ENCODE measurements at places on chromosomes 7 and 10. TPM values are rescaled to one million over a fixed set of nuclear protein-coding genes. Genes with fewer than 3 reads are reported as not detected.

DNA sequence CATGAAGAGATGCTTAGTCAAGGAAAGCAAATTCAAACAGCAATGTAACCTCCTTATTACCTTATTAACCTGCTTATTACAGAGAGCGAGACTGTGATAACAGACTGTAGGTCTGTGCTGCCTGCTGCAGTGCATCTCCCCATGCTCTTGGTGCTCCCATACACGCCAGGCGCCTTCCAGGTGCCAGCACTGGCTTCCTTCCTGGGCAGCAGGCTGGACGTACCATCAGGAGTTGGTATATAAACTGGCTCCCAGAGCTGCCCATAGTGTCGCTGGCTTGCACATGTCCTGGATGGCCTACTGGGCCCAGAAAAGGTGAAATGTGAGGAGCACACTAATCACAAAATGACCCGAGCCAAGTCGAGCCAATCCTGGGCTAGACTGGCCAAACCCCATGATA is 13.5 kb downstream of the ATP6V0E2 start:
- DNase-seq: no peak

The GHRHR gene
- 0.32 TPM for polyA plus RNA-seq

The ABCB1 gene
- polyA plus RNA-seq: 19.3 TPM

- peak; percentile 89 for DNase-seq
Measured at GRCh38 chr10:68955832-68956532, at the start of gene DDX21. Gene DDX21 (plus strand): TSS chr10:68956170. CDS start chr10:68956226, 56 bp downstream.

The CEP41 gene
- 31.2 TPM for polyA plus RNA-seq

GRCh38 chr7:66549466-66549865 is 79.2 kb upstream of the KCTD7 start:
- no peak for DNase-seq

- DNase-seq: no peak
Measured at GRCh38 chr7:3217166-3217565, 83.9 kb upstream of the SDK1 start.

DNA sequence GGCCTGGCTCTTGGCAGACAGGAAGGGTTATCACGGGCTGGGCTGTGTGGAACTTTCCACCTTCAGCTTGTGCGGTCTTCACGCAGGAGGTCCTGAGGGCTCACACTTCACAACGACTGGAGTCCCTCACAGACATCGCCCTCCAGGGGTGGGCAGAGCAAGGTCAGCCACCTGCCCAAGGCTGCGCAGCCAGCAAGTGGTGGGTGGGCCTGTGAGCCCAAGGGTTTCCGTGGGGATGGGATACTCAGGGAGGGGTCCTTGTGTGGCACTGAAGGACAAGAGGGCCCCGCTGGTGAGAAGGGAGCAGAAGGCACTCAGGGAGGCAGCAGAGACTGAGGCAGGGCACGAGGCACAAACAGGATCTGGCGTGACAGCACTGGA is 22.0 kb downstream of the PDIA4 start:
- DNase-seq: no peak

The VAX1 gene
- not detected for polyA plus RNA-seq

The MYO3A gene
- polyA plus RNA-seq: 6.6 TPM

The FAM25A gene
- polyA plus RNA-seq: not detected

GRCh38 chr10:104209575-104210198 is 22.5 kb downstream of the CFAP43 start:
- no peak for DNase-seq

The HOXA11 gene
- polyA plus RNA-seq: 40.7 TPM

- no peak for DNase-seq
Measured at GRCh38 chr10:110076559-110077318, 69.0 kb downstream of the ADD3 start.

The LLCFC1 gene
- not detected for polyA plus RNA-seq

The GDF10 gene
- 2.1 TPM for polyA plus RNA-seq

All from right renal pelvis (tissue), 4 donors.